ENCODE measurements at places on chromosomes 1 and 21.

- DNase-seq = no peak
These were observed 4.2 kb downstream of the LGR6 start for GRCh38 chr1:202197653-202198365.

DNA sequence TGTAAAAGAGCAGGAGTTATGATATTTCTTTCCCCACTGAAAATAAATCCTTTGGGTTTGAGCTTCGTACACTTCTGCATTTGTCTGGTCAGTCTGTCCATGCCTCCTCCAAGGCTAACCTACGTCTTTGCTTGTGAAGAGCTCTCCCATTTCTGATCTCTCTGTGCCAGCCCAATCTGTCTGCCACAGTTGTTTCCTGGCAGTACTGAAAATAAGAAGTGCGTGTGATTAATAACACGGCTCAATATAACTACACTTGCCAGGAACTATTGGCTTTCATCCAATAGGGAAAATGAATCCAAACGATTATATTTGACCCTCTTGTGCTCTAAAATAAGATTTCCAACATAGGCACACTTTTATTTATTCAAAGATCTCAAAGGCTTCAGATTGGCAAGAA lies 19.2 kb upstream of the COL24A1 start:
- no peak for DNase-seq

- no peak for DNase-seq
These were observed 93.4 kb downstream of the DIRAS3 start for GRCh38 chr1:67957066-67957465.

- no peak for DNase-seq
These were observed 36.2 kb downstream of the PTP4A2 start for GRCh38 chr1:31901838-31902509.

- no peak for DNase-seq
These were observed 13.5 kb downstream of the ADAMTSL4 start for GRCh38 chr1:150562446-150563339.

GRCh38 chr1:203124546-203125317 lies 2.8 kb upstream of the ADORA1 start:
- no peak for DNase-seq

DNA sequence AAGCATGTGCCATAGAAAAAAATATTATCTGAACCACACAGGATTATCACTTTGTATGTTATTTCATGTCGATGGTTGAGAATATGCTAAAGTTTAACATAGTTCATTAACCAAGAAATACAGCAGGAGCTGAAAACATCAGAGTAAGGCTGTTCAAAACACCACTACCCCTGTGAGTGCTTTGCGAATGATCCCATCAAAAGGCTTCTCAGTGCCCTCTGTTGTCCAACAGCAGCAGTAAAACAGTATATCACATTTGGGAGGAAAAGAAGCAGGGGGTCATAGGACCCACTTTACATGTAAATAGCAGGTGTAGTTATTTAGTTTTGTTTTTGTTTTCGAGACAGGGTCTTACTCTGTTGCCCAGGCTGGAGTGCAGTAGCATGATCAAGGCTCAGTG lies 289.4 kb upstream of the FMN2 start:
- DNase-seq = no peak

GRCh38 chr1:89978755-89979154 lies 16.2 kb upstream of the ZNF326 start:
- DNase-seq = no peak

DNA sequence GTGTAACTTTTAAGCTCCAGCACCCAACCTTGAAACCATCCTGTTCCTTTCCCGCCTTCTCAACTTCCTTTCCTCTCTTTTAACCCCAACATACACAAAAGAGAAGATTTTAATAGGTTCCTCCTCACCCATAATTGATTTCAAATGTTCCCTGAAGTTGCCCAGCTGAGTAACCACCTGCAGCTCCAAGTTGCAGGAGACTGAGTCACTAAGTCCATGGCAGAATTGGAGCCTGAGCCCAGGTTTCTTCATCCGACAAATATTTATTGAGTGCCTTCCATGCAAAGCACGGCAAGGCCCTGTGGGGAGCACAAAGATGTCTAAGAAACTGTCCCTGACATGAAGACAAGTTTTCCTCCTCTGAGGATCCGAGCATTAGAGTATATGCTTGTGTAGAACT lies 97.7 kb downstream of the PAPPA2 start:
- DNase-seq = no peak

DNA sequence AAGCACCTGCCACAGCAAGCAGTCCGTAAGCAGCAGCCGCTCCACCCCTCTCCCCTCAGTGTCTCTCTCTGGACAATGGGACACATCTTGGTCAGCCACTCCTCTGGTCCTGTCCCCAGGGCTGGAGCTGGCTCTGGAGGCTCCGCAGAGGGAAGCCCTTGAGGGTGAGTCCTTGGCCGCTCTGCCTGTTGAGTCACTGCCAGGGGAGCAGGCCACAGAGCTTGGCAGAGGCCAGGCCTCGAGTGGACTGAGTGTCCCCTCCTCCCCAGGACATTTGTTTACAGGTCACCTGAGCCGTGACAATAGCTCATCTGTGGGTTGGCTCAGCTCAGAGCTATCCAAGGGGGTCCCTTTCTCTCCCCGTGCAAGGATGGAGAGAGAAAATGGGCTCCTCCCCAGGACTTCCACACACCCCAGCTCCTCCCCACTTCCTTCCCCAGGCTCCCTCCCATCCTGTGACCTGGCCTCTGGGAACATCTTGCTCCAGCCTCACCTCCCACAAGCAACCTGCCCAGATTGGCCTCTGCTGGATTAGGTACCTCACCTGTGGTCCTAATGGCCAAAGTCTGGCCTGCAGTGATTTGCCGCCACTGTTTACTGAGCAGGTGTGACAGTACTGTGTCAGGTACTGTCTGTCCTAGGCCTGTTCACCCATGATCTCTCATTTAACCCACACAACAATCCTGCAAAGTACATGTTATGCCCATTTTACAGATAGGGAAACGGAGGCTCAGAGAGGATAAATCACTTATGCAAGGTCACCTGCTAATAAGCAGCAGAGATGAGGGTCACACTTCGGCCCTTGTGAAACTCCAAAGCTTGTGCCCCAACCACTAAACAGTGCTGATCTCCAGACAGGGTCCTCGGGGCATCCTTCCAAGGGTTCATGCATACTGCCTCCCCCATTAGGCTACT lies 4.8 kb downstream of the FAM131C start:
- no peak for DNase-seq

DNA sequence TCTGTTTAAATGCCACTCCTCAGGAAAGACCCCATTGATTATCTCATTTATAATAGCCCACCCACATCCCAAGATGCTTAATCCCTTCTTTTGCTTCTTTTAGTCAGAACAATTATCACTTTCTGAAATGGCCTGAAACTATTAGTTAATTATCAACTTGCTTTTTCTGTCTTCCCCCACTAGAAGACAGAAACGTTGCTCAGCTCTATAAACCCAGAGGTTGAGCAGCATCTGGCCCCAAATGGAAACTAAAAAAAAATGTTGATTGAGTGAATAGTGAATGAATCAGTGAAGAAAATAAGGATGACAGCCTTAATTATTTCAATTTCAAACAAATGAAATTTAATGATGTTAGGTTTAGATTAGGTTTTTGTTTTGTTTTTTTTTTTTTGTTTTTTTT lies 38.2 kb upstream of the PIGC start:
- DNase-seq = no peak

- DNase-seq = no peak
These were observed 581.8 kb downstream of the PLPP3 start for GRCh38 chr1:55997536-55997935.

DNA sequence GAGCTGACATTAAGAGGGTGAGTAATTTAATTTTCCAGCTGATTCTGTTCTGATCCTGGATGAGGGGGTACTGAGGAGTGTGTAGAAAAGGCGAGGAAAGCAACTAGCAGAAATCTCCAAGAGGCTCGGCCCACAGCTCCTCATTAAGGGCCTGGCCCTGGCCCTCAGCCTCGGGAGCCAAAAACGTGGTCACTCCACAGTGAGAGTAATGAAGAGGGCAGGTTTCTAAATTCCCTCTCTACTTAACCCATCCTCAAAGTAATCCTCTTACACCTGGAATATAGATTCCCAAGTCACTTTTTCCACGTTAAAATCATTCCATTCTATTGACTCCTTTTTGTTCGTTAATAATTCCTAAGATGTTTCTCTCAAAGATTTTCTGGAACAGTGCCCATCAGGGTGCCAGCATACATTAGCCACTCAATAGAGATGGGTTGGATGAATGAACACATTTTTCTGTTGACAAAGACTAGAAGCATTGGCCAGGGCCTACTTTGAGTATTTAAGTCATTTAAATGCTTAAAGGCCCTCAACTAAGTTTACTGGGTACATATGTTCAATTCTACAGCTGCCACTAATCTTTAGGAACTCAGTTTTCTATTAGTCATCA lies 1.1 kb upstream of the COL11A1 start:
- DNase-seq = no peak

GRCh38 chr21:35861661-35862060 lies 198.7 kb downstream of the SETD4 start:
- DNase-seq = no peak

All from iPS DF 19.7 (cell line).